ENCODE measurements at places on chromosomes 2 and 18.
A peak's percentile ranks its signal among the peaks of the same experiment; 100 is the strongest.

DNA sequence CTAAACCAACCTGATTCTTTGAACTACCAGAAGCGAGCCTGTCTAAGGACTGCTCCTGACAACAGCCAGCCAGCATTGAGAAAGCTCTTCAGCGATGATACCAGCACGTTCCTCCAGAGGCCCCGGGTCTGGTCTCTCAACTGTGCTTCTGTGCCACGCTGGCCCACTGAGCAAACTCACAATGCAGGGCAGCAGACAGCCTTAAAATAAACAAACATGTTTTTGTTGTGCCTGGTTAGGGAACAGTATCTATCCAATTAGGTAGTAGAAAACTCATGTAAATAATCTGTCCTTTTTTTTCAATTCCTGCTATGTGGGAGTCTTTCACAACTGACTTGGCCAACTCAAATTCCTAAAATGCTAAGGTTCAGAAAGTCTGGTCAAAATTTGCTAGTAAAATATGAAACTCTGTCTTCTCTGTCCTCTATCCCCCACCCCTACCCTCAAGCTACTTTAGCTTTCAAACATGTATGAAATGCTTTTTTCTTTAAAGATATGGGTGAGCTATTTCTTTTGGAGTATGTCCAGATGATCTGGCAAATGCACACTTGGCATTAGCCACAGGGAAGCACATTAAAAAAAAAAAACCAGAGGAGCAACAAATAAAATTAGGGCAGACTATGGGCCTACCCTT, 21.4 kb upstream of the EML4 start:
- no peak for DNase-seq

DNA sequence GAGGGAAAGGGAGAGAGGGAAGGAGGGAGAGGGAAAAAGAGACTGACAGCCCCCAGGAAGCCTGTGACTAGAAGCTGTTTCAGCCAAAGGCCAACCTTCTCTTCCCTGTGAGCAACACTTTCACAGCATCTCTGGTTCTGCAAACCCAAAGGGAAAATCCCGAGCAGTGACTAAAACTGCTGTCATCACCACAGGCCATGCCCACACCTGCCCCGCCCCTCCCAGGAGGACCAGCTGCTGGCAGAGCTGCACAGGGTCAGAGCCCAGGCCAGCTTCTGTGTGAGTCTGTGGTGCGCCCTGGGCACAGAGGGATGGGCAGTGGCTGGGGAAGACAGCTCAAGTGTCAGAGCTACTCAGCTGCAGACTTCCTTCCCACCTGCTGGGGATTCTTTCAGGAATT, 64.9 kb upstream of the OTOS start:
- peak; percentile 83 for DNase-seq

DNA sequence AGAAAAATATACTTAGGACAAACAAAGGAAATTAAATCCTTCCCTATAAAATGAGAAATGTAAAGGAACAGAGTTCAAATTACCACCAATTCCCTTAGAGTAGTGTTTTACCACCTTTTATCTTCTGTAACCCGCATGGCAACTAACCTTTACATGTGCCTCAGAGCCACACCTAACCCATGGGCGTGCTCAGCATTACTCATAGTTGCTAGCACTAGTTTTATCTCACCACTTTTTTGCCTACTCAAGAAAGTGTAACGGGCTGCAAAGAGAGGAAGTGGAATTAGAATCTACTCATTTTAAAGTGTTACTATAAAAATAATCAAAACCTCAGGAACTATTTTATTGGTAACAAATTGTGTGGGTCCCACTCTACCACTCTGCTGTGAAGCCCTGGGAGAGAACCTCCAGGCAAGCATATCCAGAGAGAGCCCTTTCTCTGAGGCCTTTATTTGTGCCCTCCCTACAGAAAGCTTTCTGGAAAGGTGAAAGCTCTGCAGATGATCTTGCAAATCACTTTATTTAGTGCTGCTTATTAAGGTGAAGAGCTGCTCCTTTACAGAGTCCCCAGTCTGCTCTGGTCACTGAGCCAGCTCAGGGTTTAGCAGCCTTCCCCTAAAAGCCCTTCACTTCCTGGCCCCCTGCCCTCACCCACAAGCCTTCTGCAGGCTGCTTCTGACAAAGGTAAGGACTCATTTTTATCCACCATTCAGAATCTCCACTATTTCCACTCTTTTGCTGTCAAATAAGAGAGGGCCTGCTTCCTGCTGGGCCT, 98.8 kb downstream of the TRABD2A start:
- no peak for DNase-seq

GRCh38 chr2:37560863-37561614, 110.4 kb downstream of the CDC42EP3 start:
- DNase-seq, result no peak

DNA sequence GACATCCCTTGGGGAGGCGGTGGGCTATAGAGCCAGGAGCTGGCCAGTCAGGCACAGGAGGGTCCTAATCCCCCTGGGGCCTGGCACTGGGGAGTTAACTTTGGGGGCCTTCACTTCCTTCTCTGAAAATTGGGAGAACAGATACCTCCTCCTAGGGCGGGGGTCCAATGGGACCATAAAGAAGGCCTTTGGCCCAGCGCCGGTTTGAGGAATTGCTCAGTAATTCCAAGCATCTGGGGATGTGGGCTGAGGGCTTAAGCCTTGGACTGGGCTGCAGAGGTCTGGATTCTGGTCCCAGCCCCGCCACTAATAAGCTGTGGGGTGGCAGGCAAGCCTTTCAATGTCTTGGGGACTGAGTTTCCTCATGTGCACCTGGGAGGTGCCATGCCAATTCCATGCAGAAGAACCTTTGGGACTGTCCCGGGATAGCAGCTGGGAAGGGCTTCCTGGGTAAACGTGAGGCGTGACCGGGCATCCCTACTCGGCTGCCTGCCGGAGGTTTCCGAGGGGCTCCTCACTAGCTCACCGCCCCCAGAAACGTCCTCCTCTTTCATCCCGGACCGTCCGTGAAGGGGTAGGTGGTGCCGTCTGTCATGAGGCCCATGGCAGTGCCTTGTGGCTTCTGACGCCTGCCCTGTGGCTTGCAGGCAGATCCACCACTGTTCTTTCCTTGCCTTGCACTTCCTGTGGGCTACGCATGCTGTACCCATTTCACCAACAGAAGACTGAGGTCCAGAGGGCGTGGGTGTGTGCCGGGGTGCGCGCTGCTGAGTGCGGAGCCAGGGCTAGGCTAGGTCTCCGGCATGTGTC, 67.4 kb upstream of the HPCAL1 start:
- DNase-seq, result no peak
